ENCODE measurements at places on chromosomes 7 and 10.

DNA sequence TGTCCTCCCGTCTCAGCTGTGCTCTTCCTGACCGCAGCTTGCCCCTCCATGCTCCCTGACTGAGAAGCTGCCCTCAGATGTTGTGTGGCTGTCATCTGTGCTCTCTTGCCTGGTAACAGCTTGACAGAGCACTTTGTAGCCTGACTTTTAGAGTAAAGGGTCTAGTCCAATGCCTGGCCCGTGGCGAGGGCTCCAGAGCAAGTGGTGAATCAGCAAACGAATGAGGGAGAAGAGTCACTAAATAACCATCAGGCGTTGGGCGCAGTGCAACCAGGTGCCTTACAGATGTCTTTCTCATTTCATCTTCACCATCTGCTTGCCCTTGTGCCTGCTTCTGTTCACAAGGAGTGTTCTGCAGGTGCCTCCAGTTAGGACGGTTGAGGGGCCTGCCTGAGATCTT lies 45.6 kb downstream of the MKI67 start:
- no peak for DNase-seq

GRCh38 chr7:68476966-68477365 lies 1121.3 kb upstream of the AUTS2 start:
- no peak for DNase-seq

GRCh38 chr10:28592953-28593352 lies 60.0 kb downstream of the WAC start:
- DNase-seq = no peak

GRCh38 chr10:1070919-1071318 lies 14.7 kb downstream of the WDR37 start:
- no peak for DNase-seq

DNA sequence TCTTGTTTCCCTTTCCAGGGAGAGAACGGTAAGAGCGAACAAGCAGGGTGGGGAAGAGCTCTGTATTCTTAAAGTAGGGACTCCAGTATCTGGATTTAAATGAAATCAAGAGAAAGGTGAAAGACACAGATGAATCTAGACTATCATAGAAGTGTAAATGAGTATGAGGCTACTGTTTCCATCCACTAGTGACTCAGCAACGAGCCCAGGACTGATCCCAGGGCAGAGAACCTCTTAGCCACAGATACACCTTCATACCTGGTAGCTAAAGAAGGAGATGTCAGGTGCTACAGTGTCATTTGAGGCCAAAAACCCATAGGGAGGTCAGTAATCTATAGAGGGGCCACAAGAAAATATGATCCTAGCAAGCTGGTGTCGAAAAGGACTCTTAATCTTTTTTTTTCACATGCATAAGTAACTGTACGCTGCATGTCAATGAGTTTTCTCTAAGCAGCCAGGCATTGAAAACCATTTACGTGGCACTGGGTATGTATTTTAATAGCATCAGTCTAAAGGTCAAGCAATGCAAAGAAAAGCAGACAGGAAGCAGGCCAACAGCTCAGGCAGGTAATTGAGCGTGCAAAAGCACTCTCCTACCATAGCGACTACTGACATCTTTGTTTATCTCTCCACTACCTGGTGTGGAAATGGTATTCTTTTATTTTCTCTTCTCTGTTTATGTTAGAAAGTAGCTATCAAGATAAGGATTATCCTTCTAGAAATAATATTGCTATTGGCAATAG lies 91.5 kb upstream of the EGR2 start:
- no peak for DNase-seq

Measured in stimulated activated CD4-positive, alpha-beta T cell treated with anti-CD3 and anti-CD28 coated beads, Interleukin-15, amount 100 ng/mL, for 1 hour (primary cell).